Uterus (tissue), 4 donors: ENCODE measurements at places on chromosomes 6 and 20.
A peak's percentile ranks its signal among the peaks of the same experiment; 100 is the strongest.

- no peak overlapping the region for H3K27ac ChIP-seq
- H3K27me3 ChIP-seq, result no peaks in the 10 kb centered on the region
- H3K36me3 ChIP-seq, result no peaks in the 10 kb centered on the region
- no peak for DNase-seq
- H3K4me1 ChIP-seq, result peaks cover 3% of the 10 kb centered on the region
These were observed 157.0 kb downstream of the MTHFD1L start for GRCh38 chr6:151022492-151022891.

GRCh38 chr6:31558631-31559500 lies 11.5 kb downstream of the NFKBIL1 start:
- H3K36me3 ChIP-seq, result no peaks in the 10 kb centered on the region
- no peak overlapping the region for H3K4me3 ChIP-seq
- no peaks in the 10 kb centered on the region for H3K4me1 ChIP-seq
- H3K27ac ChIP-seq, result peak overlapping the region; percentile 55

GRCh38 chr20:61686051-61686936 lies 379.4 kb downstream of the TAF4 start:
- H3K36me3 ChIP-seq, result no peaks in the 10 kb centered on the region
- no peak for DNase-seq
- no peak overlapping the region for H3K27ac ChIP-seq
- no peaks in the 10 kb centered on the region for H3K27me3 ChIP-seq

GRCh38 chr6:109118337-109118736 lies 23.0 kb downstream of the CEP57L1 start:
- no peak overlapping the region for H3K4me3 ChIP-seq
- H3K27ac ChIP-seq, result no peak overlapping the region

- no peak overlapping the region for H3K4me3 ChIP-seq
- no peak for DNase-seq
- H3K27ac ChIP-seq, result no peak overlapping the region
- H3K27me3 ChIP-seq, result no peaks in the 10 kb centered on the region
These were observed 18.5 kb upstream of the TUBB2A start for GRCh38 chr6:3175715-3176402.

DNA sequence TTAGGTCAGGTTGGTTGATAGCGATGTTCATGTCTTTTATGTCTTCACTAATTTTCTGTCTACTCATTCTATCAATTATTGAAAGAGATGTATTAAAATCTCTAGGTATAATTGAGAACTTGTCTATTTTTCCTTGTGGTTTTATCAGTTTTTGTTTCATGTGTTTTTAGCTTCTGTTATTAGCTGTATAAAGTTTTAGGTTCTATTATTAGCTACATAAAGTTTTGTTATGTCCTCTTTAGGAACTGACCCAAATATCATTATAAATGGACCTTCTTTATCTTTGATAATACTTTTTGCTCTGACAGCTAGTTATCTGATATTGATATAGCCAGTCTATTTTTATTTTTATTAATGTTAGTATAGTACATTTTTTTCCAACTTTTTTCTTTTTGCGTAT lies 92.4 kb upstream of the TMEM170B start:
- H3K4me1 ChIP-seq, result no peaks in the 10 kb centered on the region
- H3K27ac ChIP-seq, result no peak overlapping the region
- H3K27me3 ChIP-seq, result no peaks in the 10 kb centered on the region
- no peaks in the 10 kb centered on the region for H3K36me3 ChIP-seq

- DNase-seq, result no peak
- H3K4me1 ChIP-seq, result no peaks in the 10 kb centered on the region
- H3K27ac ChIP-seq, result no peak overlapping the region
- H3K36me3 ChIP-seq, result no peaks in the 10 kb centered on the region
- H3K4me3 ChIP-seq, result no peak overlapping the region
These were observed 17.7 kb downstream of the GFRA4 start for GRCh38 chr20:3645309-3646066.

DNA sequence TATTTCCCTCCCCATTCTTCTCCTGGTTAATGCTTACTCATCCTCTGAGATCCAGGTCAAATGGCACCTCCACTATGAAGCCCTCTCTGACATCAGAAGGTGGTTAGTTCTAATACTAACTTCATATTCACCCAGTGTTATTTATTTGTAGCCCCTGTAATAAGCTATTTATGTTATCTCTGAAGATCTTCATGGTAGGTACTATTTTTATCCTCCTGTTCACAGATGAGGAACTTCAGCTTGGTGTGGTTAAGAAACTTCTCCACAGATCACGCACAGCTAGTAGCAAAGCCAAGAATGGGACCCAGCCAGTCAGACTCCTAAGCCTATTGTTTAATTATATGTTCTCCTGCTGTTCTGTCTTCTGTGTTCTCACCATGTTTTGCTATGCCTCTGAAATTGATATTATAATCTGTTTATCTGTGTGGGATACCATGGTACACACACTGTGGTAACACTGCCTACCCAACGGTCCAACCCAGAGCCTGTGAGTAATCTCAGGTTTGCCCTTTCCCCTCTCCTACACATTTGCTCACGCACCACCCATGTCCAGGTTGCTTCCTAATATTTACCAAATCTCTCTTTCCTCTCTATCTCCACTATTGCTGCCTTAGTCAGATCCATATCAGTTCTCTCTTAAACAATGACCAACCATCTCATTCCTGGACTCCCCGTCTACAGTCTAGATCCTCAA lies 98.4 kb downstream of the IPCEF1 start:
- no peaks in the 10 kb centered on the region for H3K27me3 ChIP-seq
- H3K27ac ChIP-seq, result no peak overlapping the region
- no peaks in the 10 kb centered on the region for H3K4me1 ChIP-seq

DNA sequence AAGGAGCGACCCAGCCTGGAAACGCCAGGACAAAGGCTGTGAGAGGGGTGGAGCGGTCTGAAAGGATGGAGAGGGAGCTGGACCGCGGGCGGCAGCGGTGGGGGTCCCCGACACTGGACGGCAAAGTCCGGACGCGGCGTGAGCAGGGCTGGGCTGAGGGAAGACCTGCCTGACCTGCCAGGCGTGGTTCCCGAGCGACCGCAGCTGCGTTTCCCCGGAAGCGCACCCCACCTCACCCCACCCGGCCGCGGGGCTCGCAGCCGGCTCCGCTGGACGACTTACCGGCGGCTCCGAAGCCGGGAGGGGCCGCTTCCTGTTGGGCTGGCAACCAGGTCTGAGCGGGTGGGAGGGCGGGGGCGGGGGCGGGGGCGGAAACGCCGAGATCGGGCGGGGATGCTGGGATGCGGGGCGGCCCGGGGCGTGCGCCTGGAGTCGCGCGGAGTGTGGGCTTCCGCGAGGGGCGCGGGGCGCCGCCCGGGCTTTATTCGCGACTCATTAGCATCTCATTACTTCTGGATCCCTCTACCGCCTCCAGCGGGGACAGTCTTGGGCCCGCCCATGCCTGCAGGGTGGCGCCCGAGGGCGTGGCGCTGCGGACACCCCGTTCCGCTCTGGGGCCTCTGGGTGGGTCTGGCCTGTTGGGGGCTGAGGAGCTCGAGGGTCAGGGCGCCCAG lies at the start of gene MICAL1:
Gene MICAL1 (minus strand): TSS at position 336 of the 674 bp plus-strand sequence. CDS start 1,576 bp downstream, outside the sequence.
- H3K4me3 ChIP-seq, result peak within 1 kb of the TSS; percentile 75
- no peaks in the 10 kb centered on the region for H3K36me3 ChIP-seq
- no peaks in the 10 kb centered on the region for H3K27me3 ChIP-seq
- H3K27ac ChIP-seq, result peak within 1 kb of the TSS; percentile 82
- no peaks in the 10 kb centered on the region for H3K4me1 ChIP-seq
- DNase-seq, result peak; percentile 66

DNA sequence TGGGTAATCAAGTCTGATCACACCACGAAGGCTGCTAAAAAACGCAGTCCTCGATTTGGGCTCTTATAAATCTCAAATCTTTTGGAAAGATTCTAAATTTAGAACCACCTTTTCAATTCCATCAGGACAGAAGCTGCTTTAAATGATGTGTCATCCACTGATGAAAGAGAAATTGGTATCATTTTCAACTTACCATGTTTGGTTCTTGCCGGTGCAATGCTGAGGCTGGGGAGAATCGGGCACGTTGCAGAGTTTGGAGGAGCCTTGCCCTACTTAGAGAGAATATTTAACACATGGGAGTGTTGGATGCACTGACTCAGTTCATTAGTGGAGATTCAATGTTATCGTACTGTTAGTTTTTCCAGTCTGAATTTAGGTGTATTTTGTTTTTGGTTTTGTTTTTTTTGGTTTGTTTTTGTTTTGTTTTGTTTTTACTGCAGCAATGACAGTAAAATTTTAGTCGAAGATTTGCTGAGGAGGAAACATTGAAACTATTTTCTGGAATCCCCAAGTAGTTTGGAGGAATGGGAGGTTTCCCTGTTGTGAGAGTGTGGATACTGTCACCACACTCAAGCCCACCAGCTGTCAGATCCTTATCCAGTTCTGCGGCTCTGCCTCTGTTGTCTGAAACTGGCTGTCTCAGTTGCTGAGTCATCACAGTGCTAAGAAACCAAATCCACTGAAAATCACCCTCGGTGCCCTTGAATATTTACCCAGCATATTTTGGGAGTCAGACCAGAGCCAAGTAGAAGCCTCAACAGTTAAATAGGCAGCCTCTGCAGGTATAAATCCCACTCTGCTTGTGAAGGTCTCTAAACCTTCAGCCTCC lies 497.0 kb downstream of the BTBD3 start:
- no peak for DNase-seq
- no peak overlapping the region for H3K4me3 ChIP-seq
- no peaks in the 10 kb centered on the region for H3K36me3 ChIP-seq
- no peaks in the 10 kb centered on the region for H3K4me1 ChIP-seq

- H3K4me3 ChIP-seq, result no peak overlapping the region
- no peaks in the 10 kb centered on the region for H3K4me1 ChIP-seq
- no peak overlapping the region for H3K27ac ChIP-seq
- peaks cover 10% of the 10 kb centered on the region for H3K27me3 ChIP-seq
- no peak for DNase-seq
These were observed 261.5 kb downstream of the TAF4 start for GRCh38 chr20:61803915-61804751.

DNA sequence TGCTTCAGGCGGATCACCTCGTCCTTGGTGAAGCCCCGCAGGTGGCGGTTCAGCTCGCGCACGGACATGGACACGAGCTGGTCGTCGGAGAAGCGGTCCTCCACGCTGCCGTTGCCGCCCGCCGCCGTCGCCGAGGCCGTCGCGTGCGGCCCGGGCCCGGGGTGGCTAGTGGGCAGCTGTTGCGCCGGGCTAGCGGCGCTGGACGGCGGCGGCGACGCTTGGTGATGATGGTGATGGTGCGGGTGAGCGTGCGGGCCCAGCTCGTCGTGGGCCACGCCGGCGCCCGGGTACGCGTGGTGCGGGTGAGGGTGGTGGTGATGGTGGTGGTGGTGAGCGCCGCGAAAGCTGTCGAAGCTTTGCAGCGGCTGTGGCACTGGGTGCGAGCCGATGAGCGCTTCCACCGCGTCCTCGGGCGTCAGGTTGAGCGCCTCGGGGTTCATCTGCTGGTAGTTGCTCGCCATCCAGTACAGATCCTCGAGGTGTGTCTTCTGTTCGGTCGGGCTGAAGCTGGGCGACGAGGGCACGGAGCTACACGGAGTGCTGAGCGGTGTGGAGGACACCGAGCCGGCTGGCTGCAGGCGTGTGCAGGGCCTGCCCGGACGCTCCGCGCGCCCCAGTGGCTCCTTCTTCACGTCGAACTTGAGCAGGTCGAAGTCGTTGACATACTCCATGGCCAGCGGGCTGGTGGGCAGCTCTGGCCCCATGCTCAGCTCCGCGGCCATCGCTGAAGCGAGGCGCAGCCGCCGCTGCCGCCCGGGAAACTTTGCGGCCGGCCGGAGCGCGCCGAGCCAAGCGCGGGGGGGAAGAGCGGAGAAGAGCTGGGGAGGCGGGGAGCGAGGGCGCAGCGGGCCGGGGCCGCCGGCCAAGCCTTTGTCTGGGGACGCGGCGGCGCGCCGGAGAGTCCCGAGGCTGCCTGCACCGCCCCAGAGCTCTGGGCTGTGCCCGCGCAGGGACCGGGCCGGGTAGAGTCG lies 622 bp downstream of the MAFB start:
- DNase-seq, result no peak
- peaks cover 18% of the 10 kb centered on the region for H3K27me3 ChIP-seq
- no peaks in the 10 kb centered on the region for H3K36me3 ChIP-seq
- H3K4me1 ChIP-seq, result no peaks in the 10 kb centered on the region

GRCh38 chr6:98560841-98561240 lies 273.5 kb upstream of the POU3F2 start:
- H3K27me3 ChIP-seq, result no peaks in the 10 kb centered on the region
- no peak overlapping the region for H3K27ac ChIP-seq
- DNase-seq, result no peak
- H3K4me3 ChIP-seq, result no peak overlapping the region
